ENCODE measurements at places on chromosomes 12 and 14. TPM values are rescaled to one million over a fixed set of nuclear protein-coding genes. Genes with fewer than 3 reads are reported as not detected.

GRCh38 chr14:74049876-74050495 is 30.8 kb downstream of the BBOF1 start:
- no peak for DNase-seq

DNA sequence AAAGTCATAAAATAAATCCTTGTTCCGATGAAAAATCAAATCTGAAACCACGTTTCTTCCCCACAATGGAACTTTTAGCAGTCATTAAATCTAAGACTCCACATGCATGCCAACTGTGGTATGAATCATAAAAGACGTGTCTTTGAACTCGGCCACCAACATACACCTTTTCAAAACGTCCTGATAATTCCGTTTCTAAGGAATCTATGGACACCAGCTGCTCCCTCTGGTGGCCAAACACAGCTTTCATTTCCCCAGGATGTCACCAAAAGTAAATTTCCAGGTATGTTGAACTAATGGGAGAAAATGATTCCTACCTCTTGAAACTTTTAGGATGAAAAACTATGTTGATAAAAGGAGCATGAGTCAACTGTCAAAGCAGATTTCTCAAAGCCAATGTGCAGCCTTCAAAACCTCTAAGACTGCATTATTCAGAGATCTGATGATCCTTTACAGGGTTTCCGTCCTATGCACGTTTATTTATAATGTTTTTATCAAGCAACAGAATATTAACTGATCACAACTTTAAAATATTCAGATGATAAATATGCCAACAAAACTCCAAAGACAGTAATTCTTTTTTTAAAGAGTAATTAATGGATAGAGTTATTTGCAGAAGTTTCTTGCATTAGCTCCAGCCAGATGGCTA is 96.2 kb downstream of the CIT start:
- DNase-seq = peak; percentile 71

DNA sequence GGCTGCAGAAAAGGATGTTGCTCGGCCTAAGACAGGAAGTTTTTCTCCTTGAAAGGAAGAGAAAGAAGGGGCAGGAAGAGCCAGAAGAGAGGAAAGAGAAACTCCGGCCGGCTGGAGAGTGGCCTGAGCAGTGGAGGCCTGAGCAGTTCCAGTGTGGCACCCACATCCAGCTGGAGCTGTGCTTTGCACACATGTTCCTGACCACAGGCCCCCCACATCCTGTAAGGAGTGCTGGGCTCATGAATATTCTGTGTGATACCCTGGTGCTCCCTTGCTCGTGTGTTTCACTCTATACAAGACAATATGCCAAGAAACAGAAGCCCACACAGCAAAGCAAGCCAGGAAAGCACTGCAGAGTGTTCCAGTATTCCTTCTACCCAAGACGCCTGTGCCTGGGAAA is 27.1 kb downstream of the POLE start:
- no peak for DNase-seq

GRCh38 chr12:71445071-71445470 is 5.5 kb downstream of the LGR5 start:
- DNase-seq = no peak

ASCL1 gene
- 0.15 TPM for total RNA-seq

CD69 gene
- 1.7 TPM for total RNA-seq

DNA sequence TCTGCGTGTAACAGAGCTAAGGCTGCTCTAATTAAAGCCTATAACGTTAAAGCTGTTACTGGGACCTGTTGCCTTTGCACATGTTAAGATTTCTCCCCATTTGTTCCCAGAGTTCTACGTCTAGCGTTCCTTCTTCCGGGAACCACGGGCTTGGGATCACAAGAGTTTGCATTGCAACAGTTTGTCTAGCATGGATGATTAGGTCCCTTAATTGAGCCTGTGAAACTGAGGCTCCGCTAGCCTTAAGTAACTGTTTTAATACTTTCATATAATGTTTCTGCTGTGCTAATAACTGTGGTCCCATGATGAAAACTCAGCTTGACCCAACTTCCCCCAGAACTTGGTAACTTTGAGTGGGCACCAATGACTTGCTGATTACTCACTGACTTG is 16.7 kb upstream of the LYZ start:
- no peak for DNase-seq

GRCh38 chr12:1083151-1083888 is 92.3 kb downstream of the ERC1 start:
- no peak for DNase-seq

FBXO21 gene
- 57.5 TPM for total RNA-seq

DNA sequence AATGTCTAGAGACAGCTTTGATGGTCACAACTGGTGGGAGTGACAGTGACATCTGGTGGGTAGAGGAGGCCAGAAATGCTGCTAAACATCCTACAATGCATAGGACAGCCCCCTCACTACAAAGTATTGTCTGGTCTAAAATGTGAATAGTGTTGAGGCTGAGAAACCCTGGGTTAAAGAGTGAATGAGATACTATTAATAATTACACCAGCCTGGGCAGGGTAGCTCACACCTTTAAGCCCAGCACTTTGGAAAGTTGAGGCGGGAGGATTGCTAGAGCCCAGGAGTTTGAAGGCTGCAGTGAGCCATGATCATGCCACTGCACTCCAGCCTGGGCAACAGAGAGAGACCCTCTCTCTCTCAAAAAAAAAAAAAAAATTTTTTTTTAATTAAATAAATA is 11.1 kb downstream of the SVOP start:
- DNase-seq = no peak

GRCh38 chr14:103408491-103409155 is 23.4 kb downstream of the MARK3 start:
- DNase-seq = no peak

- no peak for DNase-seq
Observed at GRCh38 chr12:53486736-53487487, 12.3 kb downstream of the MAP3K12 start.

ENDOU gene
- 0.42 TPM for total RNA-seq

DNA sequence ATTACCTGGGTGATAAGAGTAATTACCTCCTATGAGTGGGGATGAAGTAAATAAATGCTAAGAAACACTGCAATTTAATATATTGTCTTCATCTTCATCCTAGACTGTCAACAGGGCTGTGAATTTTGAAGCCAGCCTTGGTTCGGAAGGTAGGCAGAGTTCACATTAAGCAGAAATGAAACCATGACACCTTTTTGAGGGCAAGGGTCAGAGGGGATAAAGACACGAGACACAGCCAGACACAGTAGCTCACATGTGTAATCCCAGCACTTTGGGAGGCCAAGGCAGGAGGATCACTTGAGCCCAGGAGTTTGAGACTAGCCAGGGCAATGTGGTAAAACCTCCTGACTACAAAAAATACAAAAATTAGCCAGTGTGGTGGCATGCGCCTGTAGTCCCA is 224.7 kb downstream of the MON2 start:
- DNase-seq = no peak

NTS gene
- total RNA-seq = not detected

GRCh38 chr12:12582895-12583303 is 20.2 kb upstream of the DUSP16 start:
- DNase-seq = peak; percentile 26

Measured in Calu3 (cell line).